ENCODE measurements at places on chromosomes 1 and 21. TPM values are rescaled to one million over a fixed set of nuclear protein-coding genes. Genes with fewer than 3 reads are reported as not detected.

GRCh38 chr1:151326619-151327222 is 495 bp downstream of the PI4KB start:
- no peak for DNase-seq

DNA sequence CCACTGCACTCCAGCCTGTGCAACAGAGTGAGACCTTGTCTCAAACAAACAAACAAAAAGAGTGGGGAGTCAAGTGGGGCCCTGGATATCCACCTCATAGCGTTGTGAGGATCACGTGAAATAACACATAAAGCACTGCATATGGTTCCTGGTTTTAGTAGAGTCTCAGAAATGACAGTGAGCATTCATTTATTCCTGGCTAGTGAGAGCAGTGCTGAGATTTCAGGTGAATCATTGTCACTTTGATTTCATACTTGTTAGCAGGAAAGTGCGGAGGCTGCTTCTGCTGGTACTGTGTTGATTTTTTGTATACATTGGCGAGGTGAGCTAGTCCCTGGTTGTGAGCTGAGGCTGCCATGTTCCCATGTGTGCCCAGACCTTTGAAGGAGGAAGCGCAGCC is 22.9 kb downstream of the ARHGEF10L start:
- DNase-seq: no peak

- no peak for DNase-seq
Measured at GRCh38 chr1:169858467-169858866, 35.2 kb downstream of the SCYL3 start.

DNA sequence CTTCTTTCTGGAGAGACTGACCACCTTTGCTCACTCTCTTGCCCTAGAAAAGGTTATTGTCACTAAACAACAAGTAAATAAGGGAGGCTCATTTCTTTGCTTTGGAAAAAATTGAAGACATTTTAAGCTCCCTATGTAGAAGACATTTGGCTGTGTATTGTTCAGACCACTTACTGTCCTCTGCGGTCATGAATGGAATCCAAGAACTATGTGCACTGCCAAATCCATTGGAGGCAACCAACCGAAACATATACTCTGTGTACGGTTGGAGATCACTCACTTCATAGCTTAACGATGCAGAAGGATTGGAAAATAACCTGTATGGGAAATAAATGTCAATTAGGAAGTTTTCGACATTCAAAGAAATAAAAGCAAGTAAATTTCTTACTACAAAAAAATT is 332.8 kb downstream of the KCTD3 start:
- DNase-seq: no peak

GRCh38 chr1:203582568-203582967 is 44.1 kb upstream of the ATP2B4 start:
- DNase-seq: no peak

DNA sequence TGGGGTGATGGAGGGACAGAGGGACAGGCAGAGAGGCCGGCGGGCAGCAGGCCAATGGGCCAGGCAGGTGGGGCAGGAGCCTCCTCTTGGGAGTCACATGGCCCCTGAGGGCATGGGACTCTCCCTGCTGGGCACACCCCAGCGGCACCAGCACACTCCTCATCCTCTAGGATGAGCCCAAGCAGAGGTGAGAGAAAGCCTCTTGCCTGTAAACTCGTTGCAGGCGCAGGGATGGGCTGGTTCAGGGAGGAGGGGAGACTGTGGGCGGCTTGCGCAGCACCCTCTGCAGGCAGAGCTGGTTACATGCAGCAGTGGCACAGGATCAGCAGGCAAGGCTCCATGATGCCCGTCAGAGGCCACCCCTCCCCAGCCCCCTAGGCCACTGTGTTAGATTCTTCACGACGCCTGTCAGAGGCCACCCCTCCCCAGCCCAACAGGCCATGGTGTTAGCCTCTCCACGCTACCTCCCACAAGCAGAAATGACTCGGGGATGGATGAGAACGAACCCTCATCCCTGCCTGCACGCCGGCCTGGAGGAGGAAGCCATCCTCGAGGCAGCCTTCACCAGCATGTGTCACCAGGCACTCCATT is 209.7 kb upstream of the VAMP3 start:
- DNase-seq: no peak

DNA sequence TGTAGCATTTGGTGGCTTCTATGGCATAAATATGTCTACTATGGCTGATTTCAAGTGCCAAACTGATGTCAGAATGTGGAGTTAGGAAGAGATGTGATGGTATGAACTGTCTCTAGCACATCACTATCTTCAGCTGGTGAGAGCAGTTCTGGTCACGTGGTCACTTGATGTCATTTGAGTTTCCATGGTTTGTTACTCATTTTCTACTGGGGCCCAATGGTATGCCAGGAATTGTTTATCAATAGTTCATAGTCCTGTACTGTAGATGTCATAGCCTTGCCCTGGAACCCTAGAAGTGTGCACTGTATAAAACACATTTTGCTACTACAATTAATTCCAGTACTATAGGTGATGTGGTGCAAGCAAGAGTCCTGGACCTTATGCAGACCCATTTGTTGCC is 153.7 kb downstream of the PDE4B start:
- DNase-seq: no peak

GRCh38 chr1:89259283-89259971 is 13.2 kb downstream of the GBP5 start:
- no peak for DNase-seq

DNA sequence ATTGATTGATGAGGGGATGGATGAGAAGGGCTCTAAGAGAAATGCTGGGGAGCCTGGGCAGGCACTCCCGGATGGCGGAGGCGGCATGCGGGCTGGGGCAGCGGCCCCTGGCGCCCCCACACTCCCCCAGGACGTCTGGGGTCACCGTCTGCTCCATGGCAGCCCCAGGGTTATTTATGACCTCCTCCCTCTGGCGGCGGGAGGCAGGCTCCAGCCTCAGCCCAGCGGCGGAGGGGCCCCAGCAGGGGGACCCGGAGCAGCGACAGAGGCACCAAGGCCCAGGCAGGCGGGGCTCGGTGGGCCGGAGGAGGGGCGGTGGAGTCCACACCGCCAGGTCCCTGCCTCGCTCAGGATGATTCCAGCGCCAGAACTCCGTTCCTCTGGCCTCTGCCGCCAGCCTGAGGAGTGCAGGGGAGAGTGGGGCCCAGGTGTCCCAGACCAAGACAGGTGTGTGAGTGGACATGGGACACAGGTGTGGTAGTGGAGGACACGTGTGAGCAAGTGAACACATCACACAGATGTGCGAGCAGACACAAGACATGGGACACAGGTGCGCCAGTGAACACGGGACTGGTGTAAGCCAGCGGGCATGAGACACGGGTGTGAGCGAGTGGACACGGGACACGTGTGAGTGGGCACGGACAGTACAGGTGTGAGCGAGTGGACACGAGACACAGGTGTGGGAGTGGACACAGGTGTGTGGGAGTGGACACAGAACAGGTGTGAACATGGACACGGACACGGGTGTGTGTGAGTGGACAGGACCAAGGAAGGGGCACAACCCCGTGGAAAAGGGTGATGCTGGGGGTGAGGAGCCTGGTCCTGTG is 2.5 kb upstream of the SAMD11 start:
- DNase-seq: peak; percentile 77

GRCh38 chr1:232704256-232704655 is 74.3 kb upstream of the SIPA1L2 start:
- DNase-seq: no peak

CLCN6 gene
- 13.6 TPM for polyA plus RNA-seq

SPRR1B gene
- polyA plus RNA-seq: not detected

KRTAP21-2 gene
- not detected for polyA plus RNA-seq

ST6GALNAC5 gene
- polyA plus RNA-seq: 3.1 TPM

CRYZL1 gene
- 23.0 TPM for polyA plus RNA-seq

FCGR3A gene
- polyA plus RNA-seq: 2.3 TPM

DHRS3 gene
- polyA plus RNA-seq: 48.2 TPM

LINGO4 gene
- 0.89 TPM for polyA plus RNA-seq

TSTD1 gene
- 69.0 TPM for polyA plus RNA-seq

PIK3R3 gene
- polyA plus RNA-seq: 4.5 TPM

Measured in pancreas (tissue), 10 donors.